ENCODE measurements at places on chromosomes 2 and 18.

GRCh38 chr2:6077585-6077984 is 385.4 kb downstream of the SOX11 start:
- DNase-seq, result no peak

GRCh38 chr2:43361286-43361685 is 134.9 kb upstream of the ZFP36L2 start:
- DNase-seq, result no peak

GRCh38 chr2:75428060-75428459 is 132.7 kb downstream of the EVA1A start:
- no peak for DNase-seq

- DNase-seq, result no peak
These were observed 258.9 kb downstream of the RDH14 start for GRCh38 chr2:18301421-18302139.

GRCh38 chr2:241620419-241620769 is 16.6 kb downstream of the THAP4 start:
- DNase-seq, result no peak

DNA sequence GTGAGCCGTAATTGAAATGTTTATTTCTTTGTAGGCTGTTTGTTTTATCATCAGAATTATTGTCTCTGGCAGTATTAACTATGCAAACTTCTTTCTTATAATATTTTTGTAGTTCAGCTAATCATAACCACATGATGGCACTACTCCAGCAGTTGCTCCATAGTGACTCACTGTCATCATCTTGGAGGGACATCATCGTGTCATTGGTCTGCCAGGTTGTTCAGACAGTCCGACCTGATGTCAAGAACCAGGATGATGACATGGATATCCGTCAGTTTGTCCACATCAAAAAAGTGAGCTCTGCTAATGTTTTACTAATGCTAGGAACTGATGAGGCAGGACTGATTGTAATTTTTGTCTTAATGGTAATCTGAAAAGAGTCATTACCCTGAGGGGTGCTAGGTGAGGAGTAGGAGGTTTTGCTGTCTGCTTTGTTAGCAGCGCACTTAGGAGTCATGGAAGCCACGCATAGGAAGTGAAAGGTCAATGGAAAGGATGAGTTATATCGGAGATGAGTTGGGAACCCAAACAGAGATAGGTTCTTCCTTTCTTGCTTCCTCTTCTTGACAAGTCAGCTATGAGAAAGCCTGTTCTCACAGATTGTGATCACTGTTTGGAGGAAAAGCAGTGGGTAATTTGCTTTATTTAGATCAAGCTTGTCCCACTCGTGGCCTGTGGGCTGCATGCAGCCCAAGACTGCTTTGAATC is 49.2 kb downstream of the PIKFYVE start:
- DNase-seq, result peak; percentile 59

DNA sequence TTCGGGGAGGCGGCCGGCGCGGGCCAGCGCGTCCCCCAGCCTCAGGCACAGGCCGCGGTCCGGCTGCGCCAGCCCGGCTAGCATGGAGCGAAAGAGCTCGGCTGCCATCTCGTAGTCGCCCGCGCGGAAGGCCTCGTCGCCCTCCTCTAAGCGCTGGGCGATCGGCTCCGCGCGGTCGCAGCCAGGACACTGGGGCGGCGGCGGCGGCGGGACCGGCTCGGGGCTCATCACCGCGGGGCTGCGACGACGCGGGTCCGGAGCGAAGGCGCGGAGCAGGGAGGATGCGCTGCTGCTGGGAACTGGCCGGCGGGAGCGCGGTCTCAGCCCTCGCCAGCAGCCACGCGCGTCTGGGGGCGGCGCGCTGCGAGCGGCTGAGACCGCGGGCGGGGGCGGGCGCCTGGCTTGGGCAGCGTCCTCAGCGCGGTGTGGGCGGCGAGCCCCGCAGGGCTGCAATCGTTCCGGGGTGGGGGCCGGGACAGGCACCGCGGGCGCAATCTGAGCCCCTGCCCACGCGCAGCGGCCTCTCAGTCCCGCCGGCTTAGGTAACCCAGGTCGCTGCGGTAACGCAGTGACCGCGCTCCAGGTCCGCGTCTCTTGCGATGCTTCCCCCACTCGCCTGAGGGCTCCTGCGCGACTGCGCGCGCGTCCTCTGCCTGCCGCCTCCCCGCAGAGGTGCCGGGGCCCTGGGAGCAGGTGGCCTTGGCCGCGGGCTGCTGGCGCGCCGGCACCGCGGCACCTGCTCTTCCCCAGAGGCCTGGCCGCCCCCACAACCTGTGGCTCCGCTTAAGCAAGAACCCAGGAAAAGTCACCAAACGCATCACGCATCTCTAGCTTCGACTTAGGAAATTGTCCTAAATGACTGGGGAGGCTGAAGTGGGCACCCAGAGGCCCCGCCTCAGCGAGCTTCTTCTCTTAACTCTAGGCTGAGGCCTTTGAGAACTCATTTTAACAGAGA is at the start of gene LONRF2:
TSS of gene LONRF2 (minus strand) at position 636 of the 955 bp plus-strand sequence. CDS start at position 228, 408 bp downstream.
- DNase-seq, result no peak

DNA sequence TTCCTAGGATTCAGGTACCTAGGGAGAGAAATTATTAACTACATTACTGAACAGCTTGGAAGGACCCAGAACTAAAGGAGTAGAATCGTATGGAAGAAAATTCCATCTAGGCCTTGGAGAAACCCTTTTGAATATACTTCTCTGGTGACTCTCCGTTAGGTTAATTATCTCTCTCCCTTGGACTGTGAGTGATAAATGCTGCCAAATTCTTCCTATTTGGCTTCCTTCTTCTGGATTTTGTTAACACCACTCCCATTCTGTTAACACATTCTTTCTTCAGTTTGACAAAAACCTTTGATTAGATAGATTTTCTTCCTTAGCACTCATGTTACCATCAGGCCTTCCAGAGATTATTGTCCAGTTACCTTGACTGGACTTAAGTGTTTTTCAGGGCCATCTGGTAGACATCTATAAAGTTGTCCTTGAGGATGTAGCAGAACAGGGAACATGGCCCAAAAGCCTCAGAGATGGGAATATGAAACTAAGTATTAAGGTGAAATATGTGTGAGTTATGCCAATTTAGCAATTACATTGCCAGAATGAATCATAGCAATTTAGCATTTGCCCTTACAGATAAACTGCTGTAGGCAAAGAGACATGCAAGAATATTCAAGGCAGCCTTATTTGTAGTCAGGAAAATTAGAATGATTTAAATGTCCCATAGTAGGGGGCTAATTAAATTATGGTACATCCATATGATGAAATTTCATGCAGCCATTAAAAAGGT is 6.7 kb downstream of the CYP27A1 start:
- DNase-seq, result no peak

- no peak for DNase-seq
These were observed 19.3 kb upstream of the CSRNP3 start for GRCh38 chr2:165450156-165450555.

GRCh38 chr2:98637401-98638147 is 29.2 kb downstream of the UNC50 start:
- DNase-seq, result no peak

Data from GM04504 (cell line).